D721Med (cell line): ENCODE measurements at places on chromosomes 5 and 9.
A peak's percentile ranks its signal among the peaks of the same experiment; 100 is the strongest.

- DNase-seq: no peak
Observed at GRCh38 chr5:150562832-150563231, 54.9 kb downstream of the NDST1 start.

DNA sequence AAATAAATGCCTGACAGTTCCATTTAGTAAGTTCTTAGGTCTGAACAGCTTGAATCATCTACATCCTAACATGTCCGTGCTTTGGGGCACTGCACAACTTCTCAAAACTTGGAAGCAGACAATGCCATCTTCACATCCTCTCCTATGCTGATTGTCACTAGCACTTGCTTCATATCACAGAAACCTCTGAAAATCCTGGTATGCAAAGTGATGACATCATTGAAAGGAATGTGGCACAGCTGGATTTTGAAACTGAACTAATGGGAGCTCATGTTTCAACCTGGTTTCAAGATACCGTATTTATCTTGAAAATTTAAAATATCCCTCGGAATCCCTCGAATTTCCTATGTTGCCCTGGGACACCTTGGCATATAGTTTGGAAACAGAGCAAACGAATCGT is 490.2 kb upstream of the DAP start:
- DNase-seq: no peak

GRCh38 chr9:87750726-87751125 is 24.8 kb downstream of the CTSL start:
- no peak for DNase-seq

- DNase-seq: peak; percentile 49
Observed at GRCh38 chr5:175444060-175444904, at the start of gene DRD1. Gene DRD1 (minus strand): TSS chr5:175444182. CDS start chr5:175443099, 1,083 bp downstream.

- peak; percentile 59 for DNase-seq
Observed at GRCh38 chr9:33125871-33126823, 41.0 kb downstream of the B4GALT1 start.

DNA sequence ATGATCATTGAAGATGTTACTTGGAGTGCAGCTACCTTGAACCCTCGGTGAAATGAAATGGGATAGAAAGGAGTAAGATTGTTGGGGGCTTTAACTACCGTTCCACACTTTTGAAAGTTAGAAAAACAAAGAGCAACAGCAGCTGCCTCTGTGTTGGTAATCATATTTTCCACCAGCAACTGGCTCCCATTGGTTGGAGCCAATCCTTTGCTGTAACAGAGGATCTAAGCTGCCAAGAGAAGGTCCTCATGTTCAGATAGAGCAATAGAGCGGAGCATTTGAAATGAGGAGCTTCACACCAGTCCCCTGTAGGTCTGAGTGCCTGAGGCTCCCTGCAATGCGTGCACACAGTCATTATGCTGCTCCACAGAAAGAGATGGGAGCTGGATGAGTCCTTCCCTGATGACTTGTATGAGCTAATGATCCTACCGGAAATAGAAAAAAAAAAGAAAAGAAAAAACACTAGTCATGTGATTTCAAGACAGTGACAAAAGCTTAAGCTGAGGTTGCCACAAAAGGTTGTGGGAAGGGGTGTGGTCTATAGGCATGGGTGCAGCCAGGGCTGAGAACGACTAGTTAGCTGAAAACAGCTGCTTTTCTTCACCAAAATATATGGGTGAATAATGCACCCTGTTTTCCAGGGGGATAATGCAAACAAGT is 300.7 kb downstream of the MLLT3 start:
- DNase-seq: no peak

- DNase-seq: no peak
Observed at GRCh38 chr9:84212246-84212645, 128.3 kb downstream of the SLC28A3 start.

DNA sequence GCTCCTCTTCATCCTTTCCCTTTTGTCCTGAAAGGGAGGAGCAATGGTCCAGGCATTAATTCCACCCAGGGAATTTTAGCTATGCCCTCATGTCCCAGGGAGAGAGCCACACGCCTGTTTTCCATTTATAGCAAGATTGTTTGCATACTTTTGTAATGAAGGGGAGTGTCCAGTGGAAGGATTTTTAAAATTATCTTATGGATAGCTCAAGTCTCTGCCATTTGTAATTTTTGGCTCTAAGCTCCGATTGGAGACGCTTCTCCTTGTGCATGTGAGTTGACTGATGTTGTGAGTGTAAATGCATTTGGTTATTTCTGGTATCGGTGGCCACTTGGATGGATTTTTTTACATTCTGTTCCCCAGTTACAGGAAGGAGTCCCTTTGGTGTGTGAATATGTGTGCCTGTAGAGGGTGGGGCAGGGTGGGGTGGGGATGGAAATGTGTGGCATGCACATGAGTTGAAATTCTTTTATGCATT is 7.2 kb upstream of the RPL26L1 start:
- no peak for DNase-seq

DNA sequence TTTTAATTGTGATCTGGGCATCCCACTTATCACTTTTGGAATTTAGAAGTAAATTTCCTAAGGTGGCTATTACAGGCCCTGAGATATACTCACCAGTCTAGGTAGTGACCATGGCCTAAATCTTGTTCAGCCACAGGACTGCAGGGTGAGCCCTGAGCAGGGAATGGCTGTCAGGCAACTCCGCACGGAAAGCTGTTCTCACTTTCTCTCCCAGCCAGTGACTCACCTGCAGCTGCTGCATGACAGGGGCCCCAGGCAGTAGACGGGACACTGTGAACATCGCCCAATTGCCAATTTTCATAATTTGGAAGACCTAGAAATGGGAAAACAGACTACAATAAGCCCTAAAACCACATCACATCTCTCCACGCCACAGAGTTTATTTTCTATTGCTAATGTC is 69.6 kb upstream of the TAF1L start:
- DNase-seq: no peak

DNA sequence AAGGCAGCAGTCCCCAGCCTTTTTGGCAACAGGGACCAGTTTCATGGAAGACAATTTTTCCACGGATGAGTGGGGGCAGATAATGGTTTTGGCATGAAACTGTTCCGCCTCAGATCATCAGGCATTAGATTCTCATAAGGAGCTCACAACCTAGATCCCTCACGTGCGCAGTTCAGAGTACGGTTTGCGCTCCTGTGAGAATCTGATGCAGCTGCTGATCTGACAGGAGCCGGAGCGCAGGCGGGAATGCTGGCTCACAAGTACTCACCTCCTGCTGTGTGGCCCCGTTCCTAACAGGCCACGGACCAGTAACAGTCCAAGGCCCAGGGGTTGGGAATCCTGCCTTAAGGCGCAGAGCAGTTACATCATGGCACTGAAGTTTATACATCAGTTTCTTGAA is 3.3 kb upstream of the BRD3 start:
- DNase-seq: no peak

DNA sequence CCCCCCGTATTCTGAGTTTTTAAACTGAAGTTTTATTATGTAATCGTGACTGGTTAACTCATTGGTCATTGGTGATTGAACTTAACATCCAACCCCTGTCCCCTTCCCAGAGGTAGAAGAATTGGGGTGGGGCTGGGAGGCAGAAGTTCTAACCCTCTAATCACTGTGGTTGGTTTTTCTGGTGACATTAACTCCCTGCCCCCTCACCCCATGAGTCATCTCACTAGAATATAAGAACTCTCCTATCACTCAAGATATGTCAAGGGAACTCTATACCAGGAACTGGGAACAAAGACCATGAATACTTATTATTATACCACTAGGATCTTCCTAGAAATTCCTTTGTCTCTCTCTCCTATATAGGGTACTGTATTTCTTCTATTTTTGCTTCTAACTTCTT is 52.3 kb upstream of the CAVIN4 start:
- DNase-seq: no peak

- no peak for DNase-seq
Observed at GRCh38 chr5:79962575-79963222, 28.4 kb downstream of the MTX3 start.

GRCh38 chr5:60960591-60960990 is 15.6 kb downstream of the NDUFAF2 start:
- no peak for DNase-seq

DNA sequence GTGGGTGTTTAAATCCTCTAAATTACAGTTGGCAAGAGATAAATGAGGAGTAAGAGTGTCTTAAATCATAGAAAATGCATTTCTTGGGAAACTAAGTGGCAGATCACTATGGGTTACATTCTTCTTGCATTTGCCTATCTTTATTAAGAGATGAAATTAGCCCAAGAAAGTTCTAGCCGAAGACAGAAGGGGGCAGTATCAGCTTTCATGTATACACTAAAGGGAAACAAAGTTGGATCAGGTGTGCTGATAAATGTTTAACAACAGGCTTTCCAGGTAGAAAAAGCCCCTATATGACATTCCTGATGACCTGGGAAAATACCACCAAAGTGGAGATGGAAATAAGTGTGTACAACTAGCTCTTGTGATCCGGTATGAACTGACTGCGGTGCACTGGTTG is 81.9 kb upstream of the TLR4 start:
- DNase-seq: no peak

GRCh38 chr9:107336718-107337360 is 53.8 kb downstream of the RAD23B start:
- DNase-seq: no peak

DNA sequence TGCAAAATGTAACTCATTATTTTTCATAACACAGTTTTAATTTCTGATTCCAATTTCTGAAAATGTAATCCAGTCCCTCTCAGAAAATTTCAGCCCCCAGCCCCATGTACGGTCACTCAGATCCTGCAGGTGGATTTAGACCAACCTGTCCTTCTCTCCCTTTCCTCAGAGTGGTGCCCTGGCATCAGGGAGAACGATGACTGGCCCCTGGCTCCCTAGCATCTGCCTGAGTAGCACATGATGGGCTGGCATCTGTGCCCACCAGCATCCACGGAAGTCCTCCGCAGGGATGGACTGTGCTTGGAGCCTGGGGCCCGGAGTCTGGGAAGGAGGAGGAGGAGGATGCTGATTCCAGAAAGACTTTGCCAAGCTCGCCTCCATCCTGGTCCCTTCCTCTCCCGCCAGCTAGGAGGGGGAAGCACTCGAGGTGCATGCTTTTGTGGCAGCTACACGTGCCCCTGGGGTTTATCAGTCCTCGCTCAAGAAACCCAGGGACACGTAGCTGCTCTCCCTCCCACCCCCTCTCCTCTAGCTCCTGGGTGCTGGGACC is 54.4 kb upstream of the RUFY1 start:
- DNase-seq: peak; percentile 47

DNA sequence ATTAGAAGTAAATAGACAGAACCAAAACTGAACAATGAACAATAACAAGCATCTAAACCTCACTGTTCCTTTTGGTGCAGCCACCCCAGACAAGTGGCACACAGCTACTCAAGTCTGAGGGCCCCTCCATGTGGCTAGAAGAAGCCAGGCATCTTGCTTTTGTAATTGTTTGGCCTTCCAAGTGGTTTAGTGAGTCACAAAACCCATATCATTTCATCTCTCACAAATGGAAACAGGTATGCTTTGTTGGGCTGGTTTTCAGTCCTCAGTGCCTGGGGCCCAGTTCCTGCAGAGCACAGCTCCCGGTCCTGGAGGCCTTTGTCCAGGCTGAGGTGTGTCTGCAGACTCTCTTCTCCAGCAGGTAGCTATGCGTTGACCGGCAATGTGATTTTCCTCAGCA is 16.7 kb downstream of the PRLR start:
- DNase-seq: no peak

- no peak for DNase-seq
Observed at GRCh38 chr5:59231221-59231931, 648.5 kb downstream of the RAB3C start.

DNA sequence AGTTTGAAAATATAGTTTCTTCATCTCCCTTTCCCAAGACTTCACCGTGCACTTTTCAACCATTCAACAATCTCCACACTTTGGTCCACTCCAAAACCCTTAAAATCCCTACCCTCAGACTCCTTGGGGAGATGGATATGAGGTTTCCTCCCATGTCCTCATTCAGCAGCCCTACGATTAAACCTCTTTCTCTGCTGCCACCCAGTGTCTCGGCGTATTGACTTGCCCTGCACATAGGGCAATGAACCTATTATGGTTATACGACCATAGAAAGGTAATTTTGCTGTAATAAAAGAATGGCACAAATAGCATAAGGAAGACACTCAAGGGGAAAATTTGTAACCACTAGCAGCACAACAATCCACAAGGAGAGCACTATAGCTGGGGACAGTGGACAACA is 803.5 kb downstream of the TLE1 start:
- no peak for DNase-seq

GRCh38 chr5:119948162-119948561 is 318.8 kb downstream of the FAM170A start:
- no peak for DNase-seq

GRCh38 chr9:95032580-95033341 is 284.7 kb downstream of the FANCC start:
- no peak for DNase-seq

DNA sequence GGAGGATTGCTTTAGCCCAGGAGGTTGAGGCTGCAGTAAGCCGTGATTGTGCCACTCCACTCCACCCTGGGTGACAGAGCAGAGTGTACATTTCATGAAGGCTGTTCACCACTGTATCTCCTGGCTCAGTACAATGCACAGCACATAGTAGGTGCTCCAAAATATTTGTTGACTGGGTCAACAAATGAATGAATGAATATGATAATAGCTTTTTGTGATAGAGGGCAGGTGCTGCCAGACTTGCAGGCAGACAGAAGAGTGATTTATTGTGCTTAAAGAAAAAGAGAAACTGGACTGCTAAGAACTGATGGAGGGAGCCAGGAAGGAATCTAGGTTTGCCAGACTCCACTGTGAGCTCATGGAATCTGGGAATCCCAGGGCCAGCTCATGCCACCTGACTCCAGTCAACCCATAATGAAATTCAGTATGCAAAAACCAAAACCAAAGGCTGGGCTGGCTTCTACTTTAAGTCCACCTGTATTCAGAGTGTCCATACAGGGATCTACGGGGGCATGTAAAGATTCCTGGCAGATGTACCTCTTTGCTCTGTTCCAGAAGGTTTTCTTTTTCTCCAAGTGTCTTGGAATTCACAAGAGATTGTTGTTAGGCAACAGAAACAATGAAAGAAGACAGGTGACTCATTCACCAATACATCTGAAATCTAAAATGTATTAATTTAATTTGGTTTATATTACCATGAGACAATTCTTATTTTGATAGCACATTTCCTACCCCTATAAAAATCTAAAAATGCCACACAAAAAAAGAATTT is 15.5 kb upstream of the CTNNA1 start:
- no peak for DNase-seq

DNA sequence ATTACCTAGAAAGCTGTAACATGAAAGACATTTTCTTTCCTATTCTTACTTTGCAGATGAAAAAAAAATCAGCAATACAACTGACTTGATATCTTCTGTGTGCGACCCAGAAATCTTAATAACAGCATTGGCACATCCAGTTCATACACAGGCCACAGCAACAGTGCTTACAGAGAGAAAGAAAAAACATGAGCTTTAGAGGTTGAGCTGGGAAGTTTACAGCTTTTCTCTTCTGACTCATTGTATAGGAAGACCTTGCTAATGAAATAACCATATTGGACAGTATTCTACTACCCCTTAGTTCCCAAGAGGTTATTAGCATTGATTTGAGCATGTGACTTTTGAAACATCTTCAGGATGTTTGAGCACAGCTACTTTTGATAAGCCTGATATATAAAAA is 1033.4 kb upstream of the DMAC1 start:
- DNase-seq: no peak
